ENCODE measurements at places on chromosomes 2 and 18.

- no peak for DNase-seq
These were observed 7.2 kb upstream of the KIAA2012 start for GRCh38 chr2:202065876-202066275.

- DNase-seq: no peak
These were observed 878.8 kb downstream of the TSN start for GRCh38 chr2:122634256-122634655.

- no peak for DNase-seq
These were observed 78.9 kb downstream of the EHD3 start for GRCh38 chr2:31312898-31313297.

GRCh38 chr2:213429516-213429915 lies 145.3 kb downstream of the SPAG16 start:
- DNase-seq: no peak

DNA sequence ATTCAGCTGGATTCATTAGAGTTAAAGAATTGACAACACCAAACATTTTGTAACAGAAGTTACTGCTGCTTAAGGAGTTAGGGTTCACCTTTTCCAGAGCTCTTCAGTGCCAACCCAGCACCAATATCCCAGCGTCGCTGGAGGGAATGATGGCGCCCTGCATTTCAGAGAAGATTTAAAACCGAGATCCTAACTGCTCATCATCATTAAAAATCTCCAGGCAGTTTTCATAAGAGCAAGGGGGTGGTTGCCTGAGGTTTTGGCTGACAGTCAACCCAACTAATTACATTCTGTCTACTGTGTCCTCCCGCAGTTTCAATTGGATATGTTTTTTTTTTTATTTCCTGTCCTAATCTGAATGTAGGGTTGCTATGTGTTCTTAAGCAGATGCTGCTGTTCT lies 509.6 kb upstream of the TCF4 start:
- DNase-seq: no peak

DNA sequence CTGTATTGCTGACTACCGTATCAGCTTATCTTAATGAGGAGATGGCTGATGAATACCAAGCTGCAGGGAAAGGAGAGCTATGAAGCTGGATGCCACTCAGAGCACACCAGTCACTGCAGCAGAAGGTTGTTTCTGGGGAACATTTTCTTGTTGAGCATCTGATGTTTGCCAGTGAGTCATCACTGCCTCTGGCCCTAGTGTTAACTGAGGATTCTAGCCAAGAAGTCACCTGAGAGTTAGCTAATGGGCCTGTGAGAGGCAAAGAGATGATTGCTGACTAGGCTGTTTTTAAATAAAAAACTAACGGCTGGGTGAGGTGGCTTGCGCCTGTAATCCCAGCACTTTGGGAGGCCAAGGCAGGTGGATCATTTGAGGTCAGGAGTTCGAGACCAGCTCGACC lies 37.9 kb downstream of the CCDC150 start:
- DNase-seq: no peak

All from stimulated activated CD4-positive, alpha-beta T cell treated with anti-CD3 and anti-CD28 coated beads, TNF-alpha, amount 100 ng/mL, for 1 hour (primary cell).